Activated CD4-positive, alpha-beta T cell treated with anti-CD3 and anti-CD28 coated beads, Interleukin-2, Interleukin-4, amounts not matched to agents 100 ng/mL and 50 ng/mL, durations not matched to agents 16 hours and 8 hours (primary cell): ENCODE measurements at places on chromosomes 11 and 22.

GRCh38 chr11:76270389-76270788 lies 64.1 kb upstream of the WNT11 start:
- DNase-seq: no peak

DNA sequence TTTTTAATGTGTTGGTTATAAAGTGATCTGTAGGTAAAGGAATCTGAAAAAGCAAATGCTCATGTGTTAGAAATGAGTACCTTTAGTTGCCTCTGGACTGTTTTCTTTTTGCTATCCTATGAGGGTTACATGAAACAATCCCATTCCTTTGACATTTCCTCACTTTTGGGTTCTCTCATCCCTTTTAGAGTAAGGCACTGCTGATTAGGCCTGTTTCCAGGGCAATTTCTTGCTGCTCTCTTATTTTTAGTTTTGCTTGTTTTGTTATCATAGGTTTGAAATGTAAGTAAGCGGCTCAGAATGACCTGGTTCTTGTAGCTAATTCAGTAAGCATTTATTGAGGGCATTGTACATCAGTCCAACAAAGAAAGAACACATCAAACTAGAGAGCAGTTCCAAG lies 138.9 kb downstream of the DDX10 start:
- DNase-seq: no peak

DNA sequence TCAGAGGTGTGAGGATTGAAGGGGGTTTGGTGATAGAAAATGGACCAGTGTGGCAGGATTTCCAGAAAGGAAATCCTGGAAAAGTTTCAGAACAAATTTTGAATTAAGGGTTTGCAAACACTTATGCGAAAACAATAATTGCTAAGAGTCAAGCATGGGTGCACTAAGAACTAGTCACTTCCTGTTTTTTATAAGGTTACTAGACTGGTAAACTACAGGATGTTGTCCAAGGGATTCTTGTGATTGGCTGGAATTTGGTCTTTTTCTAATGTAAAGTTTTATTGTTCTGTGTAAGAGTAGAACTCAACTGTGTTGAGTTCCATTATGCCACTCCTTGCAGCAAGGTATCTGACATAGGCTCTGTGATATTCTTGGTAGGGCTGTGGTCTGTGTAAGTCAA lies 54.1 kb downstream of the LIF start:
- no peak for DNase-seq

DNA sequence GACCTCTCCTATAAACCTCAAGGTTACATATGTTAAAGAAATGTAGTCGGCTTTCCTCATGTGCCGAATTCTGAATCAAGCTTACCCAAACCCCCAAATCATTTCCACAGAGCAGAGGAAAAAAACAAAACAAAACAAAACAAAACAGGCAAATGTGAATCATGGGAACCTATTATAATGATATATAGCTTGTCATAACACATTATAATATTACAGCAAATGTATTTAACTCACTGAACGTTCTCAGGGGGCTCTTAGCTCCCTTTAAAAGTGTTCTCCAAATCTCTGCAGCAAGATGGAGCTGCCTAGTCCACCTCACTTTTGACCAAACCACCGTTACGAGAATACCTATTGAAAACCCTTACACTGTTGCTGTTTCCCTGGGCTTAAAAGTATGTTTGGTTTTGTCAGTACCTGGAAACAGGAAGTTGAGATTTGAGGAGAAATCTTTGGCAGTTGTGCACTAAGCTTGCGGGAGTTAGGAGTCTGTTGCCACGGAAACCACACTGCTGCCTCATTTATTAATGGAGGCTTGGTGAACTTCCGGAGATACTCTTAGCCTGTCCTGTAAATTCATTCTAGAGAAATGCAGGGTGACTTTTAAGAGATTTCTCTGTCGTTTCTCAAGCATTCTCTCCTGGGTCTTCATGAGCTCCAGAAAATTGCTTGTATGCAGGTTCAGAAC lies 167.0 kb upstream of the RASSF10 start:
- peak; percentile 3 for DNase-seq

DNA sequence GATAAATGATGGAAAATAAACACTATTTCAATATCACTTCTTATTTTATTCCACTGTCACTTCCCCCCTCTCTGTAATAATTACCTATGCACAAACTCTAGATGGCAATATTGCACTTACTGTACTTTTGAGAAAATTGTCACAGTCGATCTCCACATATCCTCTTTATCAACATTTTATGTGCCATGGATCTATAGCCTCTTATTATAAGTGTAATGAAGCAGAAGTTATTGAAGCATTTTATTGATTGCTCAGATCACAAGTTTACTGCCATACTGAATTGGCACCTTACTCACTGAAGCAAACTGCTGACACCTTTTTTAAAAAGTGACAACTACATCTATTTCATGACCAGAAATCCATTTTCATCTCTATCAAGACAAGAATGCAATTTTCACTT lies 133.4 kb downstream of the DCDC1 start:
- peak; percentile 9 for DNase-seq

DNA sequence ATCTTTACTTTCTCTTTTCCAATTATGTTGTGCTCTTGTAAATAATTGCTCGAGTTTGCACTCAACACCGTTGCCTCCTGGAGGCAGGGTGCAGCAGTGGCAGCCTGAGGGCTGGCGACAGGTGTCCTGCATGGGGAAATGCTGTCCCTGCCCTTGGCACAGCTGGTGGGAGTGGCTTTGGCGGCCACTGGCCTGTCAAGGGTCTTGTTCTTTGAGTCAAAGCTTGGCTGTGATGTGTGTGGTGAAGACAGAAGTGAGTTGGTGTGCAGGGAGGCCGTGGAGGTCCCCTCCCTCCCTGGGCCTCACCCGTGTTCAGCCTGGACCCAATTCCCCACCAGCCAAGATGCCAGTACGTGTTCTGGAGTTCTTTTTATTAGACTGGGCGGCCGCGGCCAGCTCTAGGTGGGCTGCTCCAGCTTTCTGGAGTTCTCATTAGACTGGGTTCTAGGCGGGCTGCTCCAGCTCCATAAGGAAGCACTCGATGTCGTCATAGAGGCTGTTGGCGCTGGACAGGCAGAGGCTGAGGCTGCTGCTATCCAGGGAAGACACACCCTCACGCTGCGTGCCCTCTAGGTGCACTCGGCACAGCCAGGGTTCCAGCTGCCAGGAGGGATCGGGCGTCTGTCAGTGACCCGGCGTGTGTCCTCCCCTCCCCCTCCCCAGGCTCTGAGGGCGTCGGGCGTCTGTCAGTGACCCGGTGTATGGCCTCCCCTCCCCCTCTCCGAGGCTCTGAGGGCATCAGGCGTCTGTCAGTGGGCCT lies 3.4 kb downstream of the IRF7 start:
- DNase-seq: no peak

- peak; percentile 10 for DNase-seq
Observed at GRCh38 chr11:69049490-69049867, 747 bp downstream of the TPCN2 start.

- no peak for DNase-seq
Observed at GRCh38 chr11:28460348-28460747, 352.2 kb downstream of the METTL15 start.

GRCh38 chr22:47592791-47593190 lies 830.3 kb downstream of the TBC1D22A start:
- no peak for DNase-seq

DNA sequence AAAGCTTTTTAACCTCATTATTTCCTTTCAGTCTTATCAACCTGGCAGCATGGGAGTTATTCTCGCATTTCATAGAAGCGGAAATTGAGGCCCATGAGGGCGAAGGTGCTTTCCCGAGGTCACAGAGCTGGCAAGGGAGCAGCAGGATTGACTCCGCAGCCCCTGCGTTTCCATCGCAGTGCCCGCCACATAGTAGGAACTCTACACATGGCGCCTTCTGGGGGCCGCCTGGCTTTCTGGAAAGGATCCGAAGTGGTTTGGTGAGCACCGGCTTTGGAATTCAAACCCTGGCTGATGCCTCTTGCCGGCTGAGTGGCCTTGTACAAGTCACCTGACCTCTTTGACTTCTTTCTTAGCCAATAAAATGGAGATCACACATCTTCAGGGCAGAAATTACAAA lies 93.4 kb downstream of the CEP164 start:
- DNase-seq: no peak

GRCh38 chr11:21896746-21897602 lies 295.9 kb upstream of the ANO5 start:
- DNase-seq: no peak

GRCh38 chr11:78050964-78051831 lies 12.5 kb upstream of the THRSP start:
- no peak for DNase-seq

GRCh38 chr22:20259327-20259688 lies 8.8 kb downstream of the RTN4R start:
- DNase-seq: no peak

DNA sequence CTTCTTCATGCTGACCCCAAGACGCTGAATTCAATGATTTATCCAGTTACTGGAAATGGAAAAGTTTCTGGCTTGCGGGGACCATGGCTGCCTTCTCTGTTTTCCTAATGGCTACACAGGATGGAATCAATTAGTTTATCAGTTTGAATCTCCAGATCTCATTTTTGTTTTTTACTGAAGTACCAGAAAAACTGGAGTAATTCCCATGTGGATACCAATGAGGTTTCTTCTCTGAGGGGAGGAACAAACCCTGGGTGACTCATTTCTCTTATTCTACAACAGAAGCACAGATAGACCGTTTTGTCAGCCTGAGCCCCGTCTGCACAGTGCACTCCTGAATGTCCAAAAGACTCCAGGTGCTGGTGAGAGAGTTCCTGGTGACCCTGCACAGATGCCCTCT lies 3.4 kb downstream of the ZNF195 start:
- DNase-seq: no peak

- DNase-seq: no peak
Observed at GRCh38 chr22:42582987-42583386, 29.2 kb downstream of the SERHL2 start.

GRCh38 chr11:3058753-3059664 lies 1.8 kb upstream of the CARS1 start:
- DNase-seq: no peak

GRCh38 chr11:55714982-55715888 lies 53.2 kb downstream of the OR4C6 start:
- no peak for DNase-seq

DNA sequence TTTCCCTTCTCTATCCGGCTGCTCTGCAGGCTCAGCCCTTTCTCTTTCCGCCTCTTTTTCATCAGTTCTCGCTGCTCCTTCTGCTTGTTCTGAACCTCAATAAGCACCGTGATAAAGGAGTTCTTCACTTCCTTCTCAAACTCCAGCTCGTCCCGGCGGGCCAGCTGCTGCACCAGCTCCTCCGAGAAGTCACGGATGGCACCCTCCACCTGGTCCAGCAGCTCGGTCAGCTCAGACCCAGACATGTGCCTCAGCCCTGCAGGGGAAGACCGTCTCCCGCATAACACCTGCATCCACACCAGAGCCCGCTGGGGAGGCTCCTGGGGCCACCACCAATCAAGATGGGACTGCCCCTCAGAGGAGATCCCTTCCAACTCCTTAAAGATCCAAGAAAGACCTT lies 40.2 kb downstream of the FEZ1 start:
- DNase-seq: no peak

DNA sequence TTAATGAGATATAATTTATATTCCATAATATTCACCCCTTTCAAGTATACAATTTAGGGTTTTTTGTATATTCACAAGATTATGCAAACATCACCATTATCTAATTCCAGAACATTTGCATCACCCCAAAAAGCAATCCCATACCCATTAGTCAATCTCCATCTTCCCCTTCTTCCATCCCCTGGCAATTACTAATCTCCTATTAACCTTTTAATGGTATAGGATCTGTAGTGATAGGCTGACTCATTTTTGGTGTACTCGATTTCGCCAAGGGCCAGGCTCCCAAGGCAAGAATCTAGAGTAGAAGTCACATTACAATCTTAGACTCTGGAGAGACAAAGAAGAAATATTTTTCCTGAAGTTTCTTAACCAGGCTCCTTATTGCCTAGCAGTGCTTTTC lies 113.4 kb downstream of the GAB2 start:
- no peak for DNase-seq

- no peak for DNase-seq
Observed at GRCh38 chr11:10021563-10021962, 272.5 kb downstream of the SBF2 start.

DNA sequence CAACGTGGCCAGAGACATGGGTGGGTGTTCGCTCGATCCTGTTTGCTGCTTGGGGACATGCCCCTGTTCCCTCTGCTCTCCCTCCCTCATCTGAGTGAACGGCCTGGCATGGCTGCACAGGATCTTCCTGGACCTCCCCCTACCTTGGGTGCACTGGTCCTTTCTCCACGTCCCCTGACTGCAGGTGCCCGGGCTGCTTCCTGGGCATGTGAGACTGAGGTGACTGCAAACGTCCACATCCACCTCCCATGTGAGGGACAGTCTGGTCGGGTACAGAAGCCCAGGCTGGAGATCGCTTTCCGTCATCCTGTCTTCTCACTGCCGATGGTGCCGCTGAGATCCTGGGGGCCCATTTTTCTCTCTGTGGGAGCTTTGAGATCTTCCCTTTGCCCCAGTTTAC lies 11.8 kb downstream of the SULT4A1 start:
- DNase-seq: no peak

DNA sequence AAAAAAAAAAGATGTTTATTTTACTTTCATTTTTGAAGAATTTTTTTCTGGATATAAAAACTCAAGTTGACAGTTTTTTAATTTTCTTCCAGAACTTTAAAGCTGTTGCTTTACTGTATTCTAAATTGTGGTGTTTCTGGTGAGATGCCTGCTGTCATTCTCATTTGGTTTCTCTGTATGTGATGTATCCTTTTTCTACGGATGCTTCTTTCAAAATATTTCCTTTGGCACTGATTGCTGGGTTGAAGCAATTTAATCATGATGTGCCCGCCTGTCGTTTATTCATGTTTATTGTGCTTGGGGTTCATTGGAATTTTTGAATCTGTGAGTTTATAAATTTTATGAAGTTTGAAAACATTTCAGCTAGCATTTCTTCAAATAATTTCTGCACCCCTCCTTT lies 29.4 kb upstream of the CTSD start:
- DNase-seq: no peak

- DNase-seq: no peak
Observed at GRCh38 chr11:56251954-56252353, at the start of gene OR5T3. Gene OR5T3, plus strand, starts transcription at chr11:56252254. Its CDS starts 0 bp downstream, at chr11:56252254.

GRCh38 chr11:107696140-107696539 lies 15.7 kb downstream of the SLN start:
- no peak for DNase-seq

GRCh38 chr11:31940371-31941037 lies 129.4 kb upstream of the PAX6 start:
- no peak for DNase-seq

DNA sequence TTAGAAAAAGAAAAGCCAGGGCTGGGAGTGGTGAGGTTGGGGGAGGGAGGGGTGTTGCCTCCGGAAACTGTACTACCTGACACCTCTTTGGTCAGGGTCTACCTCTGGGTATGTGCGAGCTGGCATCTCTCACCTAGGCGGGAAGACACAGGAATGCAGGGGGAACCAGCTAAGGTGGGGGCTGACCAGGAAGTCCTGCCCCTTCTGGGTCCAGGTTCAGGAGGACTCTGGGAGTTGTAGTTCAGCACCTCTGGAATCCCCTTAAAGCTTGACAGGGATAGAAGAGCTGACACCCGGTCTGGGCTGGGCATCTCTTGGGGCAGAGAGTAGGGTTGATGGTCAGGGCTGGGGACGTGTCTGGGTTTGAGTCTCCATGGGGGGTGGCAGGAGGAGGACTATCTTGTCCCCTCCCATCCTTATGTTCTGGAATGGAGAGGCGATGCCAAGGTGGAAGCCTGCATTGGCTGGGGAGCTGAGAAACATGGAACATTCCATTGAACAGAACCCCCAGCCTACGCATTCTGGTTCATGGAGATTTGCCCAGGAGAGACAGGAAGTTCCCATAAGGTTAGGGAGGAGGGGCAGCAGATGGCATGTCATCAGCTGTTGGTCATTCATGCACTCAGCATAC lies 2.1 kb upstream of the KIAA1671 start:
- no peak for DNase-seq

- no peak for DNase-seq
Observed at GRCh38 chr11:28223577-28223976, 115.4 kb downstream of the METTL15 start.
